ENCODE measurements at places on chromosomes 7 and 10. TPM values are rescaled to one million over a fixed set of nuclear protein-coding genes. Genes with fewer than 3 reads are reported as not detected.

- DNase-seq: no peak
Observed at GRCh38 chr7:44769776-44770294, 21.2 kb downstream of the ZMIZ2 start.

DNA sequence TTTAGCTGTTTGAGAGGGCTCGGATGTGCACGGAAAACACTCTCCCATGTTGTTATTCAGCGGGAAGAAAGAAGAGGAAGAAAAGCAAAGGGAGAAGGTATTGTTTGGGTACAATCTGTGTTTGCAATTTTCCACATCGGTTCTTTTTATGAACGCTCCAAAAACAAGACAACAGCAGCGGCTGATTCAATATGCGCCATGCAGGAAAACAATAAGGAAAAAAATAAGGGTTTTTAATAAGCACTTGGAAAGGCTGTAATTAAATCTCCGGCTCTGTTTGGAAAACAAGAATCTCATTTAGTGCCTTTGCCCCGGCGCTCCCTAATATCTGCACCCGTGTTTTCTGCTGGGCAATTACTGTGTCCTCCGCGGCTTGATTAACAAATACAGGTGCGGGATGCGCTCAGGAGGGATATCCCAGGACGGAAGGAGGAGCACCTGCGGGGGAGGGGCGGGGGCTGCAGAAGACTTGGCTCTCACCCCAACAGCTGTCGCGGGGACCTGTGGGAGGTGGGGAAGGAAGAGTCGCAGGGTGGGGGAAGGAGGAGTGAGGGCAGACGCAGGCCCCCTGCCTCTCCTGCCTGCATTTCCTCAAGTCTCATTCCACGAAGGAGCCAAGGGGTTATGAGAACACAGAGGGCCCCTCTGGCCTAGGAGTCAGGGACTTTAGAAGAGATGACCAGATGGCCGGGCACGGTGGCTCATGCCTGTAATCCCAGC is 181.5 kb upstream of the PODXL start:
- no peak for DNase-seq

DNA sequence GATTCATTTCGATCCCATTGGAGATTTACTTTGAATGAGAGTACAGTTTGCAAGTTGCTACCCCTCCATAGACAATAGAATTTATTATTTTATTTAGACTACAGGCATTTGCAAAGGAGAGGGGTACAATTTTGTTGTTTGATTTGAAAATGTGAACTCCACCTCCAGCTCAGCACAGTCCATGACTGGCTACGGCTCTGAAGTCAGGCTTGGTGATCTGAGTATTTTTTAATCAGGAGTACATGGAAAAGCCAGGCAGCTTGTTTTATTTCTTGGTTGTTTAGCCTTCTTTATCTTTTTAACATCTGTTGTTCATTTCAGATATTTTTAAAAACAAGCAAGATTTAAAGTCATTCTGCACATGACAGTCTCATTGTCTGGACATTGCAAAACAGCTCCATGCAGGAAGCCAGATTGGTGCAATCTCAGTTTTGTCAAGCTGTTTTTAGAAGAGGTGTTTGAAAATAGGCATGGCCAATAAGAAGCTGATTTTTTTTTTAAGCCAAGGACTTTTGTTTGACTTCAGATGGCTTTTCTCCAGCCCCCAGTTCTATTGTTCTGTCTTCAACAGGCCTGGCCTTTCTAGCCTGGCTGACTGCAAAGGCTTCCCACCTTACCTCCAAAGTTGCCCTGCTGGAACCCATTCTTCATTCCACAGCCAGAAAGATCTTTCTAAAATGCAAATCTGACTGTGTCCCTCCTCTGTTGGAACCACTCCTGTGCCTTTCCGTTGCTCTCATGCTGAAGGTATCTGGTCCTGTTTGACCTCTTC is 12.2 kb downstream of the PLXDC2 start:
- no peak for DNase-seq

DNA sequence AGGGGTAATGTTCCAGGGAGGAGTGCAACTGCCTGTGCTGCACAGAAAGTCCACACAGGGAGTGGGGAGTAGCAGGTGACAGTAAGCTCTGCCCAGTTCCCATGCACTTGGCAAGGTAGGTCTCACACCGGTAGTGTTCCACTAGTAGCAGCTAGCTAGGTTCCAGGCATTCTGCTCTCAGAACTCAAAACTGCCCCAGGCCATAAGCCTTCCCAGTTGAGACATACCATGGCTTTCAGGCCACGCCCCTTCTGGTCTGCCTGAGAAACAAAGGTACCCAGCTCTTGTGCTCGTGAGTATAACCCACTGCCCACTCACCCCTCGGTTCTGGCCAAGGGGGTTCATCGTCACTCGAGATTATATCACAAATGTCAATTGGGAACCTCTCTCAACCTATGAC is 12.6 kb downstream of the CASP7 start:
- no peak for DNase-seq

GRCh38 chr7:155645662-155646061 is 1.2 kb downstream of the RBM33 start:
- DNase-seq: no peak

- no peak for DNase-seq
Observed at GRCh38 chr10:124448696-124449169, 1.1 kb downstream of the NKX1-2 start.

- DNase-seq: no peak
Observed at GRCh38 chr10:132106431-132106830, 40.7 kb downstream of the JAKMIP3 start.

GRCh38 chr7:116224492-116225098 is 14.3 kb downstream of the TES start:
- DNase-seq: peak; percentile 28

RPEL1 gene
- not detected for polyA plus RNA-seq

DNA sequence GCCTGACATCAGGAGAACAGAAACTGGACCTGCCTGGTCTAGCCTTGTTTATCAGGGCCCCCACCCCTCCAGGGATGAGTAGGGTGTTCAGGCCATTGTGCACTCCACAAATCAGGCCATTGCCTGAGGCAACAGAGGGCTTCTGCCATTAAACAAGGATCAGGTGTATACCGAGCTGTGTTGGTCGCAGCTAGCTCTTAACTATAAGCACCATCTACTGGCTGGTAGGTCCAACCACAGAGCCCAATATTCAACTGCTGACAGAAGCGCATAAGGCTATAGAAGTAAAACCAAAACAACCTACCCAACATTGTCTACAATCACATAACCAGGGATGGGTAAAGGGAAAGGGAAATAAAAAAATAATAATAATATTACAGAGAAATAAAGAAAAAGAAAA is 451.7 kb upstream of the TEX47 start:
- DNase-seq: no peak

GRCh38 chr10:101438881-101439391 is 85.0 kb downstream of the BTRC start:
- no peak for DNase-seq

GRCh38 chr7:29352041-29352440 is 157.5 kb downstream of the CHN2 start:
- no peak for DNase-seq

DNA sequence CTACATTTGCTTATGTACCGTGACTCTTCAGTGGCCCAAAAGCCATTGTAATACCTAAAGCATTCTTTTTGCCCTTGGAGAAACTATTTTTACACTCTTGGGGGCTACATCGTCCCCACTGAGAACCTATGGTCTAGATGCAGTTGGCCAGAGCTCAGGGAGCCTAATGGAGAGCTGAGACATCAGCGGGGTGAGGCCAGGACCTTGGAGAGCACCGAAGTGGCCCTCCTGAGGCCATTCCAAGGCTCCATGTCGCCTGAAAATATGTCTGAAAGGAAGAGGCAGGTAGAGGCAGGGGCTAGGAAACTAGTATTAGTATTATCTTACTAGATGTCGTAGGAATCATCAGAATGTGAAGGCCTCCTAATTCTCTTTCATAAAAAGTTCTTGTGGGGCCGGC is 4.9 kb downstream of the PKD2L1 start:
- DNase-seq: no peak

DNA sequence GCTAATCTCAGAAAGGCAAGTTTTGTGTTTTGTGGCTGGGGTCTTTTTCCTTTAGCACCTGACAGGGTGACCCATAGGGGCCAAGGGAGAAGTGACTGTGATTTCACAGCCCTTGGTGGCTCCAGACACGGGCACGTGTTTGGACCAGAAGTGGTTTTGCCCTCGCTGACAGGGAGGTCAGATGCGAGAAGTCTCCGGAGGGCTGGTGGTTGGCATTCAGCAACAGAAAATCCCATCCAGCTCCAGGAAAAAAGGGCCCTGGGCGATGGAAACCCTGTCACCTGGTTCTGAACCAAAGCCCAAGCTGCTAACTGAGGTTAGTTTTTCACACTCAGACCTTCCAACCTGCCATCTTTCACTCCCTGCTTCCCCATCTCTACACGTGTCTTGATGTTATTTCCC is 272.9 kb downstream of the TRIL start:
- DNase-seq: no peak

DNA sequence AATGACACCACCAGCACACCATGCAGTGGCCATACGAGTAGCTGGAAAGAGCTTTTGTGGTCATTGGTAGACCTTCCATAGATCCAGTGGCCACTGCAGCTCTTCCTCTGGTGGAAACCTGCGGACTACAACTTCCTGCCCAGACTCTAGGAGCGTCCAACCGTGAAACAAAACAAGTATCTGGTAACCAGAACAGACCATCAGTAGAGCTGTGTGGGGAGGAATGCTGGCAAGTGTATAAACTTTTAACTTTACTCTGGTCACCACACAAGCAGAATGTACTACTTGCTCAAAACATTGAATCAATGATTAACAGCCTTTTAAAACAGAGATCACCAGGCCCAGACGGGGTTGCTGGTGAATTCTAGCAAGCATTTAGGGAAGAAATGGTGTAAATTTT is 154.7 kb upstream of the DGKB start:
- DNase-seq: no peak

OR9A2 gene
- not detected for polyA plus RNA-seq

GRCh38 chr10:98675902-98676301 is 229.2 kb upstream of the HPS1 start:
- DNase-seq: no peak

SLC26A5 gene
- not detected for polyA plus RNA-seq

GRCh38 chr7:129385116-129385515 is 49.1 kb upstream of the STRIP2 start:
- no peak for DNase-seq

- no peak for DNase-seq
Observed at GRCh38 chr7:137329411-137329810, 14.1 kb downstream of the PTN start.

PLPP4 gene
- polyA plus RNA-seq: not detected

DNA sequence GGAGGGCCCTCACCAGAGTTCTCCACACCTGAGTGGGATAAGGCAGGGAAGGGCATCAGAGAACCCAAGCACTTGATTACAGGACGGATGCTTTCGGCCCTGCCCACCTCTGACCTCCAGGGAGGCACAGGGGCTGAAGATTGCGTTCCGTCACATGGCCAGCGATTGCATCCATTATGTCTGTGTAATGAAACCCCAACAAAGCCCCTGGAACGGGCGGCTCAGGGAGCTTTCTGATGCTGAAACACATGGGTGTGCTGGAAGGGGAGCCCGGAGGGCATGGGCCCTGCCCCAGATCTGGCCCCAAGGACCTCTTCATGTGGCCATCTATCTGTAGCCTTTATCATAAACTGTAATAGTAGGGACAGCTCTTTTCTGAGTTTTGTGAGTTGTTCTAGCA is 117.2 kb downstream of the PTPN20 start:
- no peak for DNase-seq

DNA sequence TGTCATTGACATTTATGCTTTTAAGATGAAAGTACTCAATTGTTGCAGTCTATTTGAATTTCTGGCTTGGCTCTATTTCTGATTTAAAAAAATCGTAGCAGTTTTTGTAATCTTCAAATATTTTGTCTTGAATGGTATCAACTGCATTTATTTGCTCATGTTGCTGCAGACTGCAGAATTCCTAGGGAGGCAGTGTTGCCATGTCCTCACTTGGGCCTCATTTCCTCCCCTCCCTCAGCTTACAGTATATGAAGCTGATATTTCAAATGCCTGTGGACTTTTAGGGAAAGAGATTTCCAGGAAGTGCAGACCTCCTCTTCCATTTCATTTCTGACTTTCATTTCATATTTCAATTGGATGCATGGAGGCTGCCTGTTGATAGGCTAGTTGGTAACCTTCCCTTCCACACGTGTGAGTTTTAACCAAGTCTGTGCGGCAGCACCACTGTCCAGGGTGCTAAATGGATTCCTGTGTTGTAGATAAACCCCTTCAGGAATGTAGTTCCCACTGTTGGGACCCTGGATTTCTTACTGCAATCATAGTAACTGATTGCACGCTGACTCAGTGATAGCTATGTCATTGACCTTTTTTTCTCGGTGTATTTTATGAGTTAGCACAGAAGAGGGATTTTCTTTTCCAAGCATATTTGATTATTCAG is 17.5 kb downstream of the VPS50 start:
- no peak for DNase-seq

ATOH7 gene
- not detected for polyA plus RNA-seq

- DNase-seq: no peak
Observed at GRCh38 chr7:149304006-149304405, 42.0 kb downstream of the ZNF783 start.

- DNase-seq: no peak
Observed at GRCh38 chr10:70619271-70620019, 16.9 kb upstream of the PRF1 start.

PKD2L1 gene
- not detected for polyA plus RNA-seq

DNA sequence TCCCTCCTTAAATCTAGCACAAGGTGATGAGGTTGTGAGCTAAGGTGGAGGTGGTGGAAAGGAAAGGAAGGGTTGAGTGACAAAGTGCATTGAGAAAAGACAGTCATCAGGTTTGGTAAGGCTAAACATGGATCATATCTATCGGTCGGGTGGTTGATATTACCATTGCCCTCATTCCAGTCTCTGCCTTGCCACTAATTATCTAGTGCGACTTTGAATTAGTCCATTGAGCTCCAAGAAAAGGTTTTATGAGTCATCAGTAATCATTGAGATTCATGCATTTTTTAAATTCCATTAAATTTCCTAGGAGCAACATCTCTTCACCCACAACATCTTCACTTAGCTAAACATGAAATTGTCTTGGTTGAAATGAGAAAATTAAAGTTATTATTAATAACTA is 68.9 kb upstream of the FRMD4A start:
- no peak for DNase-seq

- no peak for DNase-seq
Observed at GRCh38 chr7:92682330-92682729, 92.1 kb upstream of the FAM133B start.

DNA sequence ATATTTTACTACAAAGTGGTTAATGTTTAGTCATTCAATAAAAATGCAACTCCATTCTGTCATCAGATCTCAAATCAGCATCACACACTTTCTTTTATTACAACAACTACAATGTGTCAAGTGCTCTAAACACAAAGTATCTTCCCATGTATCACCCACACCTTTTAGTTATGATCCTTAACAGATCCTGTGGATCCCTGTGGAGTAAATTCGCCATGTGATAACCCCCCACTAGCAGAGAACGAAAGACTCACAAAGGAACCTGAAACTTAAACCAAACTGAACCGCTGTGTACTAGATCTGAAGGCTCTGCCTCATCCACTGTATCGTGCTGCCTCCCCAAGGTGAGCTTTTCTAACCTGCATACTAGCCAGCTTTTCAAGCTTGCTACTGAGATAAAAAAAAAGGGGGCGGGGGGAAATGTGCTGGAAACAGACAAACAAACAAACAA is 1.7 kb downstream of the DPY19L1 start:
- DNase-seq: peak; percentile 42
